Fibroblast of skin of right biceps (primary cell): ENCODE measurements at places on chromosomes 3 and 15.

- DNase-seq: no peak
Measured at GRCh38 chr3:177089901-177090300, 107.4 kb downstream of the TBL1XR1 start.

DNA sequence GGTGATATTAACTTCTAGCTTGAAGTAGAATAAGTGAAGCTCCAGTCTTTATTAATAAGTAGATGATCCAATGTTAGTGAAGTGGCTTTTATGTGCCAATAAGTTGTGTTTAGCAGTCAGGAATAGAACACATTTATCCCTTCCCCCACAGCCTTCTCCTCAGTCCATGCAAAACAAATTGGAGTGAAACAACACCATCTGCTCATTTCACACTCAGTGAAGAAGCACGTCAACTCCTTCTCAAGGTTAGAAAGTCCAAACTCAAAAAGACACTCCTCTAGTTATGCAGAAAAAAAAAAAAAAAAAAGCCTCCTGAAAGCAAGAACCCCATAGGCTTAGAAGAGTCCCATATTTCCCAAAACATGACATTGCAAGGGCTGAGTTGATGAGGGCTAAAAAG lies 18.0 kb upstream of the NEO1 start:
- DNase-seq: no peak

- DNase-seq: no peak
Measured at GRCh38 chr15:67198157-67198754, 56.2 kb downstream of the AAGAB start.

DNA sequence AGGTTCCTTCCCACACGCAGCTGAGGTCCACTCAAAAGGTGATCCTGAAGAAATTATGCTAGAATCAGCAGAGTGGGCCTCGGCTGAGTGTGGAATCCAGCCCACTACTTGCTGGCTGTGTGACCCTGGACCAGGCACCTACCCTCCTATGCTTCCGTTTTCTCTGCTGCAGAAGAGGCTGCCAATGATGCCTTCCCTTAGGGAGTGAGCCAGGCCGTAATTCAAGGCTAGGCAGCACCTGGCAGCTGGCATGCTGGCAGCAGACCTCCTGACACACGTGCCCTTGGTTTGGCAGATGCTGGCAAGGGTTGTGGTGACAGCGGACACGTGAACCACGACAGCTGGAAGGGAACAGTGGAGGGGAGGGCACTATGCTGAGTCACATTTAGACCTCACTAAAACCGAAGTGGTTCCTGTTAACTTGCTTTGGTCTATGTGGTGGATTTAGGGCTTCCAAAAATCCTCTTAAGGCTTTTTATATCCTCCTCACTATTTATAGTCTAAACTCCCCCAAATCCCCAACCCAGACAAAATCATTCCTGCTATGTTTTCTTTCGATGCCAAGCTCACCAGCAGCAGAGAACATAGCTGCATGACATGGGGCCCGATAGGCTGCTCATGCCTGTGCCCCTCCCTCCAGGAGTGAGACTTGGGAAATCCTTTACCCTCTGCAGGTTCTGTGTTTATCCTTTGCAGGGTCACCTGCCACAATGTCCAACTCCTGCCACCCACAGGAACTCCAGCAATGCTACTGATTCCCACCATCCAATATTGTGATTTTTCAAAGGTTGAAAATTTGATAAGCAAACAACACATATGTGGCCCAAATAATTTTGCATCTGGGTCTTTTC lies 10.6 kb upstream of the PCSK6 start:
- DNase-seq: no peak

GRCh38 chr3:184541886-184542562 lies 19.6 kb upstream of the EPHB3 start:
- no peak for DNase-seq

- no peak for DNase-seq
Measured at GRCh38 chr3:34109021-34109420, 310.6 kb downstream of the PDCD6IP start.

- no peak for DNase-seq
Measured at GRCh38 chr3:188031121-188031520, 122.8 kb upstream of the LPP start.

GRCh38 chr3:172189213-172189612 lies 149.8 kb downstream of the FNDC3B start:
- DNase-seq: no peak

DNA sequence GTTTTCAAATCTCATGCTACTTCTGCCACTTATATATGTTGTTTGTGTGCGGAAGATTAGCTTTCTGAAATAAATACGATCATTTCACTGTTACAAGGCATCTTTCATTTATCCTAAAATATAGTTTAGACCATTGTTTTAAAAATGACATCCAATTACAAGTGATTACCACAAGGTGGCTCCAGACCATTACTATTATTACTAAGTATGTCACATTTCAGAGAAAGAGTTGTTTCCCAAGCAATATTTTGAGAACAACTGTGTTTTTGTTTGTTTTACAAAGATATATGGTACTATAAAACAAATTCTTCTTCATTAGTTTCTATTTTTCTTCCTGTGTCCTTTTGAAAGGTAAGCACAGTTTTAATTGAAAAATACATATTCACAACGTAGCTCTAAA lies 136.0 kb upstream of the RAP2B start:
- peak; percentile 35 for DNase-seq

GRCh38 chr3:168714609-168715240 lies 619.0 kb upstream of the GOLIM4 start:
- no peak for DNase-seq

DNA sequence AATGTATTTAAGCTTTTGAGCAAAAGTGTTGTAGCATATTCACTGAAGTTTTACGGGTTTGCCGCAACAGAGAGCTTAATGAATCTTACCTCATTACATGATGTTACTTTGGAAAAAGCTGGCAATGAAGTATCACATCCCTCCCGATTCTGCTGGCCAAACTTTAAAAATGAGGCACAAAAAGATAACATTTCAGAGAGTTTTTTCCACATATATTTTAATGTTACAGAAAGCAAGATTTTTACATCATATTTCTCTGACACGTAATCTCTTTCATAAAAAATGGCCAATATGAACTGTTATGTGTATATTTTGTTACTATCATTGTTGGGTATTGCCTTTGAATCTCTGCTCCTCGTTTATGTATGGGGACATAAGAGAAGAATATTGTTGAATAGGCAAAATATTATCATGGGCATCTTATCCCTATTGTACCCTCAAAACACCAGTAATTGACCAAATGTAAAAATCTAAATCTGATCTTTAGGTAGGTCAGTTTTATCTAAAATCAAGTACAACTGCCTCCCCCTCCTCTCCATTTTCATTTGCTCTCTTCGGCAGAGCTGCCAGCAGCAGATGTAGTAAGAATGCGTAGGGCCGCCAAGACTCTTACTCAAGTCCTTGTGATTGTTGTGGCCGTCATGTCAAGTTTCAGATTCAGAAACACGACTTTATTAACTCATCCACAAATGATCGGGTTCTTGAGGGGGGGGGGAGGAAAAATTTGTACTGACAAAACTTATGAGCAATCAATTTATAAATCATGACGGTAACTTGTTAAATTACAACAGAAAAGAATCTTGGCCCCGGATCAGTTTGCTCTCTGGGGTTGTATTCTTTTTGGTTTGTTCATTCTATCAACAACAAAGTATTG lies 106.7 kb upstream of the THRB start:
- DNase-seq: no peak

DNA sequence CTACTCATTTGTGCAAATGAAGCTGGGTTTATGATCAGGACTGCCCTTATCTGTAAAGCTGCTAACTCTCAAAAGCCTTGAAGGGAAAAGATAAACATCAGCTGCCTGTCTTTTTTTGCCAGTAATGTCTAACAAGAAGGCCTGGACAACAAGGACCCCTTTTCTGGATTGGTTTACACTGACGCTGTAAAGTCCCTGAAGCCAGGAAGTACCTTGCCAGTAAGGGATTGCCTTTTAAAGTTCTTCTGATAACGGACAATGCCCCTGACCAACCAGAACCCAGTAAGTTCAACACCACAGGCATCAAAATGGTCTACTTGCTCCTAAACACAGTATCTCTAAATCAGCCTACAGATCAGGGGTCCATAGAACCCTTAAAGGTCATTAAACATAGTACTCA lies 178.0 kb downstream of the PCCB start:
- no peak for DNase-seq

DNA sequence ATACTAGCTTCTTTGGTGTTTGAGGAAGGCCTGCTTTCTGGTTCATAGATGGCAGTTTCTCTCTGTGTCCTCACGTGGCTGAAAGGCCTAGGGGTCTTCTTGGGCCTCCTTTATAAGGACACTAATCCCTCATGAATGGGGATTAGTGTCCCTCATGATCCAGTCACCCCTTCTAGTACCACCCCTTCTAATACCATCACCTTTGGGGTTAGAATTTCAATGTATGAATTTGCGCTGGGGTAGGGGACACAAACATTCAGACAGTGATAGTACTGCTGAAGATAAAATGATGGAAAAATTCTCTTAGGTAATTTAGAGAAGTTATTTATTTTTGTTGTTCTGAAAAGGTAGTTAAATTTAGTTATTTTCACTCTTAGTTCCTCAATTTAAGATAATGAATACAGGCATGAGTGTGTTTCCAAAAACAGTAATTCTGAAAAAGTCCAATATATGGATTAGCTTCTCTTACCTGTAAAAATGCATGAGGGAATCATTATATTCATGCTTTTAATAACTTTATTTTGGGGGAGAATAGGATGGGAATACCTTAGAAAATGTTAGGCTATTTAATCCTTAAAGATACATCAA lies 103.6 kb downstream of the FNDC3B start:
- DNase-seq: no peak

DNA sequence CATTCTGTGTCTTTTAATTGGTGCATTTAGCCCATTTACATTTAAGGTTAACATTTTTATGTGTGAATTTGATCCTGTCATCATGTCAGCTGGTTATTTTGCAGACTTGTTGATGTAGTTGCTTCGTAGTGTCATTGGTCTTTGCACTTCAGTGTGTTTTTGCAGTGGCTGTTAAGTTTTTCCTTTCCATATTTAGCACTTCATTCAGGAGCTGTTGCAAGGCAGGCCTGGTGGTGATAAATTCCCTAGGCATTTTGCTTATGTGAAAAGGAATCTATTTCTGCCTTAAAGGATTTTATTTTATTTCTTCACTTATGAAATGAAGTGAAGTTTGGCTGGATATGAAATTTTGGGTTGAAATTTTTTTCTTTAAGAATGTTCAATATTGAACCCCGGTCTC lies 70.2 kb upstream of the CD96 start:
- DNase-seq: peak; percentile 26

DNA sequence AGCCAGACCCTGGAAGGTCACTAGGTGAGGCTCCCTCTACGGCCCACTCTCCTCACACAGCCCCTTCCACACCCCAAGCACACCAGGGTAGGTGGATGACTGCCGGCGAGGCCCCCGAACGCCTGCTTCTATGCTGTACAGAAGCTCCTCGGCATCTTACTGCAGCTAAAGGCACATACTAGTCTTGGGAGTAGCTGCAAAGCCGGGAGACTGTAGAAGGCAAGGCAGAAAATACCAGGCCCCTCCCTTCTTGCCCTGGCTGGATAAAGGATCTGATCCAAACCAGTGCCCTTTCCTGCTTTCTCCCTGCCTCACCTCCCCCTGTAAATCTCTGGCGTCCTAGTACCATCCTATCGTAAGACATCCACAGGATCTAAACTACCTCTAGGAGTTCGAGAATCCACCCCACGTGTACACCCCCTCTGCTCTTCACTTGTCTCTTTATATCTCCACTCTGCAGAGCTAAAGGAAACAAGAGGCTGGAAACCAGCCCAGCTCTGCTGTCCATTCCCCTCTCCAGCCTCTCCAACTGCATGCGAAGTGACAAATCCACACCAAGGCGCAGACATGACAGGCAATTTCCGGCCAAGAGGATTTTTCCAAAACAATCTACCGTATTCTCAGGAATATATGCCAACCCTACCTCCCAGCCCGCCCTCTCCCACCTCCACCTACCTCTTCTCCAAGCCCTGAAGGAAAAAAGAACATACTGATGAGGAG lies 11.8 kb downstream of the TNK2 start:
- peak; percentile 87 for DNase-seq

DNA sequence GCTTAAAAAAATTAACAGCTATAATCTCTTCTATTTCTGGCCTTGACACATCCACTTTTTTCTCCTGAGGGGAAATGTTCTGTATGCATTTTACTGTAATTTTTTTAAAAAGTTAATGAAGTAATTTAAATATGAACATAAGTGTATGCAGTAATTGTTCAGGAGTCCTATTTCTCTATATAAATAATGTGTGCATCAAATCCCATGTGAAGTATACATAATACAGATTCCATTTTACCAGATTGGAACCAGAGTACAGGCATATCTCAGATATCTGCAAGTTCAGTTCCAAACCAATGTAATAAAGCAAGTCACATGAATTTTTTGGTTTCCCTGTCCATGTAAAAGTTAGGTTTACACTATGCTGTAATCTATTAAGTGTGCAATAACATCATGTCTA lies 26.6 kb downstream of the CCPG1 start:
- DNase-seq: no peak

DNA sequence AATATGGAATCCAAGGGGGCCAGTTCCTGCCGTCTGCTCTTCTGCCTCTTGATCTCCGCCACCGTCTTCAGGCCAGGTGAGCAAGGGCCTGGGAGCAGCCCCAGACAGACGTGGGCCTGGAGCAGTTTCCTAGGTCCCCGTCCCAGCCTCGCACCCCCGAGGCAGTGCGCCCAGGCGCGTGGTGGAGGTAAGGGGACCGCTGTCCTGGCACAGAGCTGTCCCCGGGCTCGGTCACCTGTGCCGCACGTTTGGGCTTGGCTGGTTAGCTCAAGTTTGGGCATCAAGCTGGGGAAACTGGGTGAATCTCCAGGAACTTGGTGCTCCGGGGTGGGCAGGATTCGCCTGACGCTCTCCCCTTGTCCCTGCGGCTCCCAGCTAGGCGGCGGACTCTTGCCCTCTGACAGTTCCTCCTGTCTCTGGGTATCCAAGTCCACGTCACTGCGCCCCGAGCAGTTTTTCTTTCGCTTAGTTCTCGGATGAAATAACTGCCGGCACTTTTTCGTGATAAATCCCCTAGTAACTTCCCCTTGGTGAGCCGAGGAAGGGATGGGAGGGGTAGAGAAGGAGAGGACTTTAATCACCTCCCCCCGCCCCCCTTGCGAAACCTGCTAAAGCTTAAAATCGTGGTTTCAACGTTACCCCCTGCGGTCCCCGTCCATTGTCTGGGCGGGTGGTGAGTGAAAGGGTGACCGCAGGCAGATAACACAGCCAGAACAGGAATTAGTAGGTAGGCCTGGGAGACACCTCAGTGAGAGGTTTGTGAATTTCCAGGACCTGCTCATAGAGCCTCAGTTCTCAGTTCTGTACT lies 901 bp downstream of the ALCAM start:
- DNase-seq: peak; percentile 72

DNA sequence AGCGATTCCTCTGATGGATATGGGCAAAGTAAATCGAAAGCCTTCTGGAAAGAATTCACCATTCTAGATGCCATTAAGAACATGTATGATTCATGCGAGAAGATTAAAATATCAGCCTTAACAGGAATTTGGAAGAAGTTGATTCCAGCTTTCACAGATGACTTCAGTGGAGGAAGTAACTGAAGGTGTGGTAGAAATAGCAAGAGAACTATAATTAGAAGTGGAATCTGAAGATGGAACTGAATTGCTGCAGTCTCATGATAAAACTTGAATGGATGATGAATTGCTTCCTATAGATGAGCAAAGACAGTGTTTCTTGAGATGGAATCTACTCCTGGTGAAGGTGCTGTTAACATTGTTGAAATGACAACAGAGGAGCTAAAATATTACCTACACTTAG lies 30.1 kb upstream of the TBC1D23 start:
- peak; percentile 78 for DNase-seq
